ENCODE measurements at places on chromosomes 16 and 17.
A peak's percentile ranks its signal among the peaks of the same experiment; 100 is the strongest.

- DNase-seq = peak; percentile 9
These were observed 76.2 kb upstream of the KSR1 start for GRCh38 chr17:27379888-27380533.

- no peak for DNase-seq
These were observed 41.4 kb downstream of the AP1G1 start for GRCh38 chr16:71767060-71767900.

- DNase-seq = no peak
These were observed 73.9 kb downstream of the ZZEF1 start for GRCh38 chr17:4068918-4069317.

- DNase-seq = no peak
These were observed 97.4 kb downstream of the VAT1L start for GRCh38 chr16:77885571-77886295.

DNA sequence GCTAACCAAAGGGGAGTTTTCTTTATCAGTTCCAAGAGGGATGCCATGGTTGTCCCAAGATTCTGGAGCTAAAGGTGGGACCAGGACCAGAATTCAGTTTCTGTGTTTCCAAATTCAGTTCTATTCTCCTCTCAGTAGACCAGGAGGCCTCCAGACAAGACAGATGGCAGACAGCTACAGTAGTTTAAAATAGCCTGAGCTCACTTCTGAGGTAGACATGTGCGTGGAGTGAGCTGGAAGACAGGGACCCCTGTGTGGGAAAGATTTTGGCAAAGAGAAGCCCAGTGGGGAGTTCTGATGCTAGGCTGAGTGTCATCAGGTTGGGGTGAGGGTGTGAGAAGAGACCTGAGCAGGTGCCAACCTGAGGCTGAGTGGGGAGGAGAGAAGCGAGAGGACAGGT is 95.4 kb downstream of the PRKCB start:
- DNase-seq = no peak

DNA sequence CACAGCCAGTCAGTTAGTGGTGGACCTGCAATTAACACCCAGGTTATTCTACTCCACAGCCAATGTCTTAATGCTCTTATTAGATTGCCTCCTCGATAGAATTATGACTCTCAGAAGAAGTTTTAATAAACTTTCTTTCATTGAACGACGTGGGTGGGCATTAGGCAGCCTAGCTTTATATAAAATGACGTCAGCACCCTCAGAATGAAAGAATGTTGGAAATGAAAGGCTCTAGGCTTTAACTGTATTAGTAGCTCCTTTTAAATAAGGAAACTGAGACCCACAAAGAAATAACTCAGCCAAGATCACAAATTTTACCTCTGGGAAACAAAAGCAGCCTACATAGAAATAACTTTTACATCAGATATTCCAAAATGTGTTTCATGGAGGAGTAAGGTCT is 91.3 kb upstream of the CLEC3A start:
- DNase-seq = no peak
